DMS153 (cell line): ENCODE measurements at places on chromosomes 7 and 10.

GRCh38 chr10:93516006-93516380 lies 19.6 kb downstream of the CEP55 start:
- no peak for DNase-seq

GRCh38 chr7:53699215-53699837 lies 663.9 kb downstream of the POM121L12 start:
- no peak for DNase-seq

GRCh38 chr10:58638388-58638787 lies 125.7 kb downstream of the BICC1 start:
- DNase-seq: no peak

- DNase-seq: no peak
Measured at GRCh38 chr10:103480521-103480920, 1.5 kb upstream of the CALHM3 start.

- DNase-seq: no peak
Measured at GRCh38 chr7:44158096-44158872, 17.2 kb upstream of the MYL7 start.

DNA sequence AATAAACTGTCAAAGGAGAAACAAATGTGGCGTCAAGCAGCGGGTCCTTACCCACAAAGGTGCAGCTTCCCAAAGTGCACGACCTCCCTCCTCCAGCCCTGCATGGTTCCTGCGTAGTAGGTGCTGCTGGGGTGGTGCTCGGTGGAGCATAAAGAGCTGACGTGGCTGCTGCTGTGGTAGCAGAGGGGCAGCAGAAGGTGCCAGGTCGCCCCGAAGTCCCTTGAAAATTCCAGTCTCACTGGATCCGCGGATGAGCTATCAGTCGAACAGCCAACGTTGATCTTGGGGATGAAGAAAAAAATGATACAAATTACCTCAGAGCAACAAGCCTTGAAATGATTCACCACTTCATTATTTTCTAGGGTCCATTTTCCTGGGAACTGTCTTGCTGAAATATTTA lies 105.0 kb upstream of the SLC26A5 start:
- no peak for DNase-seq
